ENCODE measurements at places on chromosomes 1 and 21.

GRCh38 chr1:235069577-235070563, 58.8 kb downstream of the TOMM20 start:
- peak; percentile 67 for DNase-seq

DNA sequence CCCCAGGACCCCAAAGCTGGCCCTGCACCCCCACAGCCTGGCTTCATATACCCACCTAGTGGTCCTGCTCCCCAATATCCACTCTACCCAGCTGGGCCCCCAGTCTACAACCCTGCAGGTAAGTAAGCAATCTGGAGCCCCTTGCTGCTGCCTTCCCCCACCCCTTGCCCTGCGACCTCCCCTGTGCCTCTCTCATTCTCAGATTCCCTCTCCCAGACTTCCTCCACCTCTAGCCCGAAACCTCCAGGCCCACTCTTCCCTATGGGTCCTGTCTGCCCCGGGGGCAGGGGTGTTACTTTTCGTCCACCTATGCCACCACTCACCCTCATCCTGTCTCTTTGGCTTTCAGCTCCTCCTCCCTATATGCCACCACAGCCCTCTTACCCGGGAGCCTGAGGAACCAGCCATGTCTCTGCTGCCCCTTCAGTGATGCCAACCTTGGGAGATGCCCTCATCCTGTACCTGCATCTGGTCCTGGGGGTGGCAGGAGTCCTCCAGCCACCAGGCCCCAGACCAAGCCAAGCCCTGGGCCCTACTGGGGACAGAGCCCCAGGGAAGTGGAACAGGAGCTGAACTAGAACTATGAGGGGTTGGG, 2.9 kb downstream of the SHISA4 start:
- no peak for DNase-seq

GRCh38 chr1:225883616-225884265, 1.6 kb upstream of the TMEM63A start:
- DNase-seq: no peak

DNA sequence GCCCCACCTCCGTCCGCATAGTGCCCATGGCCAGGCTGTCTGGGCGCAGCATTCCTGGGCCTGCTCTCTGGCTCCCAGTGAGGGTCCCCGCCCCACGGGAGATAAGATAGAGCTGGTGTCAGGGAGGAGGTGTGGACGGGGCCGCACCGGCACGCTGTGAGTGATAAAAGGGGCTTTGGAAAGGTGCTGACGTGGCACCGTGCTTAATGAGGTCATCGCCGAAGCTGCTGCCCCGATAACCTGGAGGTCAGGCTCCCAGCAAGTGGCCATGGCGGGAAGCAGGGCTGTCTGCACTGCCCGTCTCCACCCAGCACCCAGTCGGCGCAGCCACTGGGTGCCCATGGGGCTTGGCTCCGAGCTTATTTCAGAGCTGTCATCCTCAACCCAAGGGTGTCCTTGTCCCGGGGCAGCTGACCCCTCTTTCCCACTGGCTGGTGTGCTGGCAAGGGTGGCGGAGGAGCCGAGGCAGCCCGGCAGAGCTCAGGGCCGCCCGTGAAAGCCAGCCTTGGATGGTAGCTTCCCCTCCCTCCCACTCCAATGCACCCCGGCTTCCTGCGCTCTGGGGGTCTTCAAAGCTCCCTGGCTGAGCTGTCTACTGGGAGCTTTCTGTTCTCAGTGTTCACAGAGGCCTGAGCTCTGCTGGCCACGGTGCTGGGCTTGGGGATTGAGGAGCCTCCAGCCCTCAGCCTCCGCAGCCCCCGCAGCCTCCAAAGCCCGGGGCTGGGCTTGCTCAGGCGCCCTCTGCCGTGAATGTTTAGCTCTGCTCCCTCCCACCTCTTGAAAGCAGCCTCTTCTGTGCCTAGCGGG, 105.1 kb upstream of the ARHGEF16 start:
- DNase-seq: no peak

GRCh38 chr1:191674626-191675179, 483.6 kb upstream of the RGS18 start:
- DNase-seq: no peak

DNA sequence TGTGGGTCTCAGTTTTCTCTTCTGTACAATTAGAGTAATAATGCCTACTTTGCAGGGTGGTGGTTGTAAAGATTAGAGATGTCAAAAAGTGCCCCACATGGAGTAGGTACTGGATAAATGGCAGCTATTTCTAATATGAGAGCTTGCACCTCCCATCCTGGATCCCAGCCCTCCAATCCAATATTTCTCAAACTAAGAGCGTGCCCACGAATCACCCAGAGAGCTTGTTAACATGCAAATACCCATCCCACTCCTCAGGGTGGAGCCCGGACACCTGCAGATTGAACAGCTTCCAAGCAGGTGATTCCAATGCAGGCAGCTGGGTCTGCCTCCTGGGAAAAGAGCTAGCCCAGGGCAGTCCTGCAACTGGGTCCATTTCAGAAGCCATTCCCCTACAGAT, 33.0 kb downstream of the LRRN2 start:
- DNase-seq: no peak

DNA sequence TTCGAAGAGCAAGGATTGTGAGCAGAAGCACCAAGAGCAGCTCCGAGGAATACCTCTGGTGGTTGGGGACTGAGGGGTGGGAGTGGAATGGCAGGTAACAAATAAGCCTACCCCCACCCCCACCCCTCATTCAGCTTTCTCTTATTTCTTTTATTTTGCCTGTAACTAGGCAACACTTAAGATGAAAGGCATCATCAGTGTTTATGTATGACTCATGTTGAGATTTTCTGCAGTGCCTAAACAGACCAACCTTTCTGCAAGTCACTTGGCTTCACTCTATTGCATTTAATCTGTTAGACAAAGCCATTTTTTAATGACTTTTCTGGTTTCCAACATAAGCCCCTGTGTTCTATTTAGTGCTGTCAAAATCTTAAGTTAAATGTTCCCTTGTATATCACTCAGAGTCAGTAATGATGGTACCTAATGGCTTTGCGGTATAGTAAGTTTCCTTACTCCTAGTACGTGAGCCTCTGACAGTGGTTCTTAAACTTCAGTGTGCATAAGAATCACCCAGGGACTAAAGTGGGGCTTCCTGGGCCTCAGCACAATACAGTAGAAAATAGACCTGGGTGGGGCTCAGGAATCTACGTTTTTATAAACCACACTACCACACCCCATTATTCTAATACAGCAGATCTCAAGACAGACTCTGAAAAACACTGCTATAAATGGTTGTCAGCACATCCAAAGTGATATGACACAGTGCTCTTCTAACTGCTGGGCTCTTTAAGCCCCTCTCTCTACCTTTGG, 19.9 kb downstream of the CASQ2 start:
- DNase-seq: no peak

DNA sequence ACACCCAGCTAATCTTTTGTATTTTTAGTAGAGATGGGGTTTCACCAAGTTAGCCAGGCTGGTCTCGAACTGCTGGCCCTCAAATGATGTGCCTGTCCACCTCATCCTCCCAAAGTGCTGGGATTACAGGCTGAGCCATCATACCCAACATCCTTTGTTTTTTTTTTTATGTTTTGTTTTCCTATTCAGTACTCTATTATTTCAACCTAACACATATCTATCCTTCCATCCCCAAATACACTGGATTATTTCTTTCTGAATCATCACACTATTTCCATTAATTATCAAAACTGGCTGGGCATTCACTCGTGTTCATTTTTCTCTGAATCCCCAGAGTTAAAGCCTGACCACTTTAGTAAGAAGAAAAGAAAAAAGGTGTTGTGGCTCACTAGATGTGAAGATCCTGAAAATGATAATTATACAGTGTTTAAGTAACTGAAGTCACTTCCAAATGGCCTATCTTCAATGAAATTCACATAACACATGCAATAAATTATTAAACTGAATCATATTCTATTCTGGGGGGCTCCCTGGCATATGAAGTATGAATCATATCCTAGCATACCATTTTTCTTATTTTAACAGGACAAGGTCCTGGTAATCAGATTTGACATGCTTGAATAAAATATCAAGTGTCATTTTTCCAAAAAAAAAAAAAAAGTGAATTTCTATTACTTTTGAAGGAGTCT, 1754.2 kb downstream of the BRINP3 start:
- peak; percentile 24 for DNase-seq

DNA sequence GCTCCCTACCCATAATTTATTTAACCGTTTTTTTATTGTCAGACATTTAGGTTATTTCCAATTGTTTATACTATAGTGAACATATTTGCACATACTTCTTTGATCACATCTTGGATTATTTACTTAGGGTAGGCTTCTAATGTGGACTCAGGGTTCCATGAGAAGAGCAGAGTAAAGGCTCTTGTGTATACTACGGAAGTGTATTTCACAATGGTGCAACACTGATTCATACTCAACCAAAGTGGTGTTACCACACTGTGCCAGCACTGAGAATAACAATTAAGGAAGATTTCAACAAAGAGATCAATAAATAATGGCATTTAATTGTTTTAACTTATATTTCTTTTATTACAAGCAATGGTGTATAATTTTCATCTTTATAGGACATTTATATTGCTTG, 251.2 kb downstream of the ZNF326 start:
- no peak for DNase-seq

GRCh38 chr1:217363319-217363718, 267.6 kb downstream of the GPATCH2 start:
- DNase-seq: peak; percentile 5

DNA sequence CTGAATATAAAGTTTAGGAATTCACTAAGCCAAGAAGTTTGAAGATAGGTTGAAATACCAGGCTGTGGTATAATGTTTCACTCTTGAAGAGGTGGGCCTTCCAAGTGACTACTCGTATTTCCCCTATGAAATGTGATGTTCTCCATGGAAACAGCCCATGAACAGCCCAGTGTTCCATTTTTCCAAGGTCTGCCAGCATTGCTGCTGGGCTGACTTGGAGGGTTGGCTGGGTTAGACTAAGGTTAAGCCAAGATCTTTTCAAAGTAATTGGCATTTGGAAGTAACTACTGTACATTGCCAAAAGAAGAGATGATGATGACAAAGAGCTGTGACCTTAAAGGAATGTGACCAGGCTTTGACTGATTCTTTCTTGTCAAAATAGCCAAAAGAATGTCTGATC, 73.8 kb downstream of the RPE65 start:
- no peak for DNase-seq

DNA sequence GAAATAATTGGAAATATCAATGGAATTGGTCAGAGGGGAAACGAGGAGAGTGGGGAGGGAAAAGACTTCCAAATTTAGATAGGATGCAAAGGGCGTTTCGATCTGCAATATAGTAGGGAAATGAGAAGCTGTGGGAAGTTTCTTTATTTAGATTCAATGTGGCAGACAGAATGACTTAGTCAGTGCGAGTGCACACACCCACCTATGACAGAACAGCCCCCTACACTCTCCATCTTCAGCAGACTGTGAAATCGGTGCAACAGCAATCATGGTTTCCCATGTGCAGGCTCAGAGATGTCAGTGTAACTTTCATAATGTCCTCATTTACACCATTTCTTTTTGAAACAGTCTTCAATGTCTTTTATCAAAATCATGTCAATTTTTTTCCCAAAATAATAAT, 46.0 kb downstream of the DIP2A start:
- DNase-seq: no peak

- DNase-seq: no peak
Observed at GRCh38 chr1:202873026-202873425, 15.9 kb downstream of the RABIF start.

GRCh38 chr1:156796340-156797097, 20.1 kb downstream of the SH2D2A start:
- no peak for DNase-seq

GRCh38 chr1:30707412-30708360, 15.7 kb downstream of the MATN1 start:
- DNase-seq: peak; percentile 20

GRCh38 chr1:111471012-111471411, 2.8 kb upstream of the C1orf162 start:
- DNase-seq: no peak

- no peak for DNase-seq
Observed at GRCh38 chr1:186473047-186473446, 12.1 kb upstream of the PDC start.

DNA sequence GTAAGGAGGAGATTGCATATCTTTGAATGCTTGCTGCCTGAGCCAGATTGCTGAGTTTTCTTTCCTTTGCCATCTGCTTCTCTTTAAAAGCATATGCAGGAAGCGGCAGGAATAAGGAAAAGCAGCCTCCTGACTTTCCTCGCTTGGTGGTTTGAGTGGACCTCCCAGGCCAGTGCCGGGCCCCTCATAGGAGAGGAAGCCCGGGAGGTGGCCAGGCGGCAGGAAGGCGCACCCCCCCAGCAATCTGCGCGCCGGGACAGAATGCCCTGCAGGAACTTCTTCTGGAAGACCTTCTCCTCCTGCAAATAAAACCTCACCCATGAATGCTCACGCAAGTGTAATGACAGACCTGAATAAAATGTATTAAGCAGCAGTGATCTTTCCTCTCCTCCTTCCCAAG, 1.5 kb downstream of the CORT start:
- no peak for DNase-seq

DNA sequence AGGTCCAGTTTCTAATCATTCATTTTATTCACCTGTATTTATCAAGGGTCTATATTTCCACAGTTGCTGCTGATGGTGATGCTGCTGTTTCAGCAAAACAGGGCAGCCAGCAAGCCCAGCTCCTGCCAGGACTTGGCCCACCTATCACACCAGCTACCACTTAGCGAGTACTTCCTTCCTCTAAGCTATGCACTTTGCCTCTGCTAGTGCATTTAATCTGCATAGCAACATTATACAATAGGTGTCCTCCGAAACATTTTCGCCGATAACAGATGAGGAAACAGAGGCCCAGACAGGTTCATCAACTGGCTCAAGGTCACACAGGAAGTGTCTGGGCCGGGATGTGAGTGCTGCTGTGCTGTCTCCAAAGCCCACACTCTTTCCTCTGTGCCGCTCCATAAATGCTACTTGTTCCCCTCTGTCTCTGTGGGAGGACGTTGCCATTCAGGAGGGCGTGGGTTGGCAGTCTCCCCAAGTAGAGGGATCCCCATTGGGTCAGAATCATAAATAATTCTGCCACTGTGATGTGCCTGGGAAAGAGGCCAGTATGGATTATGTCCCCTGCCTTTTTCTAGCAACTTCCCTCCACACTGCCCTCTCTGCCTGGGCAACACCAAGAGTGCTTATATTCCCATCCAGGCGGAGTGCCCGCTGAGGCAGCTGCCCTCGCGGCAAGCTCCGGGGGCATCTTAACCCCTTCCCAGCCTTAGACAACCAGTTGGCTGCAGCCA, 9.4 kb upstream of the PLEKHA6 start:
- no peak for DNase-seq

DNA sequence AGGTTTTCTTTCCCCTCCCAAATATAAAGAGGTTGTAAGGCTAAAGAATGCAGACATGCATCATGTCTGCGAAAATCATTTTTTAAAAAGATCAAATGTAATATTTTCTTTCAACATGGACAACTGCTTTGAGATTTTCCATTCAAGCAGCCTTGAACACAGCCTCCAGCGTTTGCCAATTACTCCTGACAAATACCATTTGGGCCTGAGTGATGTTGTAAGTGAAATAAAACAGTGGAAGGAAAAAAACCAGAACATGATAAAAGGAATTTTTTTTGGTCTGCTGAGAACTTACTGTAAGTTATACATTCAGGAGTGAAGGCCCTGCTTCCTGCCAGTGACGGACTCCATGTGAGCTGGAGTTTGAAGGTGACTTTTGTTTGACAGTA, 37.2 kb downstream of the SETD4 start:
- no peak for DNase-seq

DNA sequence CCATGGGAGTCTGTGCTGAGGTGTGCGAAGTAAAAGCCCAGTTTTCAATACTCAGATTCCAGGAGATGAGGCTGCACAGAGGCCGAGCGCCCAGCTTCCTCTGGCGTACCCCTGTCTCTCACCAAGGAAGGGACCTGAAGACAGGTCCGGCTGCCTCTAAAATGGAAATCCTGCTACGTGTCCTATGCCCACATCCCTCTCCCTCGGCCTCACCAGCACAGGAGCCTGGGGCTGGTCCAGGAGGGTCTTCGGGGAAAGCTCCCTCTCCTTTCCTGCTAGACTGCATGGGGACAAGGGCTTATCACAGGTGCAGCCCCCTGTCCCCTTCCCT, 392 bp downstream of the MRPL55 start:
- no peak for DNase-seq

Data from HS-27A (cell line).